ENCODE measurements at places on chromosomes 6 and 20.
A peak's percentile ranks its signal among the peaks of the same experiment; 100 is the strongest.

GRCh38 chr20:38201356-38201755, 36.3 kb upstream of the TGM2 start:
- DNase-seq, result no peak

DNA sequence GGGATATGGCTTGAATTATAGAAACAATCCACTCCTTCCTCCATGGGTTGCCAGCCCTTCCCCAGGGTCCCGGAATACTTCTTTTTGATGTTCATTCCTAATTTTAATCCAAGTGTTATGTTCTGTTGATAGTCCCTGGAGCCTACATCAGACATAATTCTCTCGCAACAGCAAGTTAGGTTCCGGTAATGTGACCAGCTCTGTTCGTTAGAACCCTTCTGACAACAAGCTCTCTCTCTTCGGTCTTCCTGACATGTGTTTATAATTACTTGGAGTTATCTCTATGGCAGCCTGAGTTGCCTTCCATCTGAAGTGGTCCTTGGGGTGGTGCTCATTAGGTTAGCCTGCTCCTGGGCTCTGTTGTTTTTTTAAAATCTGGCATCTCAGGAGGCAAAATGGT, 506.9 kb upstream of the JARID2 start:
- DNase-seq, result no peak

DNA sequence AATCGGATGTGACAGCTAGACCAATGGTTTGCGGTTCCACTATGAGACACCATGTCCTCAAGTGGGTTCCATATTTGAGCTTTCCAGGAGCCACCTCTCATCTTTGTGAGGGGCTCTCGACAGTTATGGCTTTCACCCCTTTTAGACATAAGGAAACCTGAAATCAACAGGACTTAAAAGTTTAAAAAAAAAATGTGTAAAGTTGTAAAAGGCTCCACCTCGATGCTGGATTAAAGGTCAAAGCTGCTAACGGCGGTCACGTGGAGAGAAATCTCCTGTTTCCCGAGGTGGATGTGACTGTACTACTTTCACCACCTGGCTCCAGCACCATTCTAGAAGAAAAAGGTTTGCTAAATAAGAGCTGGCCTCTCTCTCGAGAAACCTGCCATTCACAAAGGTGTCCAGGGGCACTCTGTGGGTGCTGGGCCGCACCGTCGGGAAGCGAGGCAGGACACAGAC, 542 bp downstream of the ATP5F1E start:
- no peak for DNase-seq

DNA sequence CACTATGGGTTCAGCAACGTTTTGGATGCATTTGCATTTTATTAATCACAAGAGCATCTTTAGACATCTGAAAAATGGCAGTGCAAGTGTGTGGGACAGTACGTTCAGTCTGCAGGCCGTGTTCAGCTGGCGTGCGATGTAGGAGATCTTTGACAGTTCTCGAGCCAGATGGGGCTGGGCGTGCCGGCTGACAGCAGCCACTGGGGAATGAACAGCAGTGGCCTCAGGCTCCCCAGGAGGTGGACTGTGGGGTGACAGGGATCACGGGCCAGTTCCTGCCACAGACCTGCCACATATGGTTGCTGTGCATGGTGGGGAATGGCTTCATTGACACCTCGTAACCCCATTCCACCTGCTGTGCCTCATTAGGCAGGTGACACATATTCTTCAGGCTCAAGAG, 16.4 kb upstream of the MLN start:
- no peak for DNase-seq

DNA sequence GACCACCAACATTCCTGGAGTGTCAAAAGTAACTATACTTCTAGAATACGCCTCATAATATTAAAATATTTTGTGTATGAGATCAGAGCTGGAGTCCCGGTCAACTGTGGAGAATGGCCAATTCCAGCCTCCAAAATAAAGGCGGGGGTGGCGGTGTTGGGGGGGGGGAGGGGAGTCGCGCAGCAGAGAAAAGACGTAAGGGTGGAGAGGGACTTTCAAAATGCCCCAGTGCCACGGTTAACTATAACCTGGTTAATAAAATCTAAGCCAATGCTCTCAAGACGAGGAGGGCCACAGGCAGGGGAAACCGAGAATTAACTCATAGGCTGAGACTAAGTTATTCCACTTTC, 1.3 kb downstream of the NUP153 start:
- no peak for DNase-seq

DNA sequence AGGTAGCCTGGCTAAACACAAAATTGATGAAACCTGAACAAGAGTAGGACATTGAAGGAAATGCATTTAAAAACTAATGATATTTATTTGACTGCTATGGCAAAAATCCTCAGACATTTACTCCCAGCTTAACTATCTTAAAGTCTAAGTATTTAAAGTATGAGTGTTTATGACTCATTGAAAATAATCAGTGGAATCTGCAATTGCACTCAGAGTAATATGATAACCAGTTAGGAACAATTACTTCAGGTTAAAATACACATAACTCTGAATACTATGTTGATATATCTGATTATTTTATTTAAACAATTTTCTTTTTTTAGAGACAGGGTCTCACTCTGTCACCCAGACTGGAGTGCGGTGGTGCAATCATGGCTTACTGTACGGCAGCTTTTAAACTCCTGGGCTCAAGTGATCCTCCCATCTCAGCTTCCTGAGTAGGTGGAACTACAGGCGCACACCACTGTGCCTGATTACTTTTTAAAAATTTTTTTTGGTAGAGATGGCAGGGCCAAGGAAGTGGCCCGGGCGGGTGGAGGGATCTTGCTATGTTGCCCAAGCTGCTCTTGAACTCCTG, 43.9 kb downstream of the FILIP1 start:
- no peak for DNase-seq

GRCh38 chr6:3732345-3733141, 19.0 kb downstream of the PXDC1 start:
- no peak for DNase-seq

DNA sequence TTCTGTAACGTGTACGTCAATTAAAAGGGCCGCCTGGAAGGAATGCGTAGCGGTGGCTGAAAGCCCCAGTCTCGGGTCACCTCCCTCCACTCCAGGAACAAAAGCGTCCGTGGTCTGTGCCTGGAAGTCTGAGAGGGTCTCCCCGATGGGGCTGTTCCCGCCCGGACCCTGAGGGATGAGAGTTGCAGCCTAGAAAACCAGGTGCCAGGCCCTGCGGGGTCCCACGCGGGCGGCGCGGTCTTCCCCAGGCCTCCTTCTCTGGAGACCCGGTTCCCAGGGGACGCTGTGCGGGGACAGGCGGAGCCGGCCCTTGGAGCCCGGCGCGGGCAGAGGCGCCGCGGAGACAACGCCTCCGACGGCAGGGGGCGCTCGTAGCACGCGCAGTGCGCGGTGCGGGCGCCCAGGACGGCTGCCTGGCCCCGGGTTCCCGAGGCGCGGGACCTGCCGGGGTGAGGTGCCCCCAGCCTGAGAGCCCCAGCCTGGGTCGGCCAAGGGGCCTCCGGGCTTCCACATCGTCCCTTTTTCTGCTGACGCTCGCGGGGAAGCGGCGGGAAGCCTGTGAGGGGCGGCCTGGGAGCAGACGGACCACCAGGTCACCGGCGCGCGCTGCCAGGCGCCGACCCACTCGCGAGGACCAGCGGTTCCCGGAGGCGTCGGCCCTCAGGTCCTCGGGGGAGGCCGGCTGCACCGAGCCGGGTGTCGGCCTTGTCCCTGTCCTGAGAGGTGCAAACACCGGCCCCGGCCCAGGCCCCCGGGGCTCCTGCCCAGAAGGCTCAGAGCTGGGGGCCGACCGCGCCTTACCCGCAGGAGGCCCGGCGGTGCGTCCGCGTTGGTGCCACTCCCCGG, 5.3 kb upstream of the FOXC1 start:
- peak; percentile 82 for DNase-seq

GRCh38 chr6:107740496-107741190, 83.5 kb downstream of the SCML4 start:
- no peak for DNase-seq
